Nucleus accumbens (tissue), 56 donors: ENCODE measurements at places on chromosomes 7 and 10.

- no peak for DNase-seq
These were observed 34.8 kb downstream of the MTURN start for GRCh38 chr7:30169579-30169978.

- no peak for DNase-seq
These were observed 328.2 kb downstream of the GRID1 start for GRCh38 chr10:86038371-86038770.

- no peak for DNase-seq
These were observed 100.2 kb downstream of the MICU1 start for GRCh38 chr10:72525689-72526088.

DNA sequence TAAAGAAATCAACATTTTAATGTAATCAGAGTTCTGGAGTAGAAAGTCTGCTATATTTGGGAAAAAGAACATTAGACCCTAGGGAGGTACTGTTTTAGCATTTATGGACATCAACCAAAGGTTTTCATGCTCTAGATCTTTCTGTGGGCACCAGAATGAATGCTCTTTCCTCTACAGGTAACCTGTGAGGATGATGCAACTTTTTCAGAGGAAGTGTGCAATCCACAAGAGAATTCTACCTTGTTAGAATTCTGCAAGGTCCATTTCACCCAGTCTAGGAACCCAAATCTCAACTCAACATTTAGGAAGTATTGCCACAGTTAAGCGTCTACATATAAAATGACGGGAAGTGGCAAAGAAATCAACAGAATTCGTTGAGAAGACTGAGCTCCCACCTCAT, 139.9 kb upstream of the FAM171A1 start:
- no peak for DNase-seq

- DNase-seq: no peak
These were observed 33.3 kb downstream of the GET4 start for GRCh38 chr7:909358-910329.

DNA sequence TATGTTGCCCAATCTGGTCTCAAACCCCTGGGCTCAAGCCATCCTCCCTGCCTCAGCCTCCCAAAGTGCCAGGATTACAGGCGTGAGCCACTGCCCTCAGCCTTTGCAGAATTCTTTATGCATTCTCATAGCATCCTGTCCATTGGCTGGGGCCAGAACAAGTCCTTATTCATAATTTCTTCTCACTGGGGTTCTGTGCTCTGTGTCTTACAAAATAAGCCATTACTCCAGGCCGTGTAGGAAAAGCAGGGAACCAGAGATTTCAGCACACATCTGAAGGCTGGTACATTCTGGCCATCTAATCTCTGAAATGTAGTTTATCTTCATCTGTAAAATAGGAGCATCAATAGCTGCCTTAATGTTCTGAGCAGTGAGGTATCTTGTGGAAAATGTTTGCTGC, 10.3 kb upstream of the OCM start:
- no peak for DNase-seq

GRCh38 chr10:30686708-30687107, 57.2 kb upstream of the LYZL2 start:
- no peak for DNase-seq

DNA sequence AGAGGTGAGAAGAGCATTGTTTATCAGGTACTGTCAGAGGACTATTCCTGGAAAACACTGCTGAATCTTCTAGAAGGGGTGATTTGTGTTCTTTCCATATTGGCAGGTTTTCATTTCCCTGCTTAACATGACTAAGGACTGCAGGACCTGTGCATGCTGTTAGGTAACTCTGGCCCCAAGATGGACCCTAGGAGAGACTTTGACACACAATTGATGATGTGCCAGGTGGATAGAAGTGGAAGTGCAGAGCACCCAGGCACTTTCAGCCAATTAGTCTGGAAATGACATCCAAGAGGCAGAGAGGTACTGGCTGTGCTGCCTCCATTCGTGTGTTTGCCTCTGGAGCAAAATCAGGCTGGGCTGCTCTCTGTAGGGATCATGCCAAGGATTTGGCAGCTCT, 496.3 kb upstream of the GALNT17 start:
- DNase-seq: no peak

DNA sequence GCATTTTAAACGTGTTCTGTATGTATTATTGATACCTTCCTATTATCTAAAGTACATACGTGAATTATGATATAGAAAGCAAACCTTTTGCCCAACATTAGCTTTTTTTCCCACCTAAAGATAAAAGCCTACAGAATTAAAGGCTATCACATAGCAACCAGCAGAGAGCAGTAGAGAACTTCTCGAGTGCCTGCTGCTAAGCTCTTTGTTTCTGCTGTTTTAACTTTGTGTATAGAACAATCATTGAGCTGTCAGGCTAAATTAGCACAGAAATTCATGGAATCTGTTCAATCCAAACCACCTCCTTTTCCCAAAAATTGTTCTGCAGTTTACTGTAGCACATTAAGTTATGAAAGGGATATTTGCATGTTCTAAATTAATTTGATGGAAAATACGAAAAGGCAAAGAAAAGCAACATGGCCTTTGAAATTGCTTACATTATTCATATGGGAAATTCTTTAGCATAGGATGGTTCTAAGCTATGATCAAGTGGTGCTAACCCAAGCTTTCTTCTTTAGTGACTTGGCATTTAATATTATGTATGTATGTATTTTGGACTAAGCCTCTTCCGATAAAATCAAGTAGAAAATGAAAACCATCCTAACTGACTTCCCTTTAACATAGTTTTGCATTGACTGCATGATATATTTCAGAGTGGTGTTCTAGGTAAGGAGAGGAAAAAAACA, 1288.5 kb downstream of the GATA3 start:
- DNase-seq: no peak

DNA sequence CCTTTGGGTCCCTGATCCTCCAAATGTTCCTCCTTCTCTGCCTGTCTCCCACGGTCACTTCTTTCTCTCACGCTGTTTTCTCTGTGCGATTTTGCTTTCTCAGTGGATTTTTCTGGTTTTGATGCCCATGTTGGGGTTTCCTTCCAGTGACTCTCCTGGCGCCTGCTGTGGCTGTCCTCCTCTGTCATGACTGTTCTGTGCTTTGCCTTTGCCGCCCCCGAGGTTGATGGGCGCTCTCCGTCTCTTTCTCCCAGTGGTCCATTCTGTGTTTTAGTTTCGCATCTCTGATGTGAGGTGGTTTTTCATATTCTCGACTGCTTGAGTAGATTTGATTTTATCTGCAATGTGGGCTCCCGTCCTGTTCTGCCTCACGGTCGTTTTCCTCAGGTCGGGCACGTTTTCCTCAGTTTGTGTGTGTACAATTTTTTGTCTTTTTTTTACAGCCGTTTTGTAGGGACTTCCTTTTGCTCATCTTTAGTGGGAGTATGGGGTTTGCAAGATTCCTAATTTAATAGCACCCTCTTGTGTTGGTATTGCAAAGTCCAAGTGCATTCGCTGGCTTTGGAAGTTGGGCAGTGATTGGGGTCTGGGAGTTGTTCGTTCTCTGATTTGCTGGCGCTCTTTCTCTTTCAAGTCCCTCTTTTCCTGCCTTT, 100.0 kb downstream of the INPP5A start:
- DNase-seq: no peak

DNA sequence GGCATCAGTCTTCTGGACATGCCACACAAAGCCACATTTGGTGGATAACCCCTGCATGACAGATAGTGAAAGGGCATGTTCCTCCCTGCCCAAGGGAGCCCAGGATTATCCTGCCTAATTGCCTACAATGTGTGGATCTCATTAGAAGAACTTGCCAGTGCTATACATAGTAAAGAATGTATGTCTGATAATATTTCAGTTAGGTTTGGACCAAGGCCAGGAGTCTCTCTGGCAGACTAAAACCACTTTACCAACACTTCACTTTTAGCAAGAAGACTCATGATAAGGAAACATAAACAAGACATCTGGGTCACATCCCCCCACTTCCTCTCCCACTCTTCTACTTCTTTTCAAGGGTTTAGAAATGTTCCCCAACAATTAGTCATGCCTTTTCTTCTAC, 196.7 kb downstream of the MTERF1 start:
- no peak for DNase-seq

DNA sequence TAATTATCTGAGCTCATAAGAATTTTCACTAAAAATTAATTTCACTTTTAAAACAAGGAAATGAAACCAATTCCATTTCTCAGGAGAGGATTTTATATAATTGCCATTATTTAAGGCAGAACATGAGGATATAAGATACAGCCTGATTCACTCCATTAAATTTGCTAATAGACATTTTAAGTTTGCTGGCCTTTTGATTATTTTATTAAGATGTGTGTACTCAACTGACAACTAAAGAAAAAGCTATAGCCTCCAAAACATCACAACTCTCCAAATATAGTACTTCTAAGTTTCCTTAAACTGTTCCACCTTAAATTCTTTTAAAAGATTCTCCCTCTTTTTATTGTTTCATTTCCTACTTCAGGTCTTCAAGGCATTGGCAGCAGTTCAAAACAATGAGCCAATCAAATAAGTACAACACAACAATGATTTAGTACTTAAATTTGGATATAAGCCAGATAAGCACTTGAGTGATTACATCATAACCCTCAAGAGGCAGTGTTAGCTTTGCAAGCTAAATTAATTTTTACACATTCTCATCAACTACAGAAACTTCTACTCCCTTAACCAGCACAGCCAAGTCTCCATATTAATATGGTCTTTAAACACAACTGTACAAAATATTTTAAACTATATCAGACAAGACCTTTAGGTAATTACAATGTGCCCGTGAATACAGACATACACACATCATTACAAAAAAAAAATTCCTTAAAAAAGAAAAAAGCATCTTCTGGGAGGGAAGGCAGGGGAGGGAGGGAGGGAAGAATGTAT, 121.8 kb downstream of the KMT2C start:
- no peak for DNase-seq

GRCh38 chr7:82886324-82886723, 276.4 kb downstream of the PCLO start:
- no peak for DNase-seq

GRCh38 chr7:64618785-64619456, 47.0 kb upstream of the ZNF107 start:
- no peak for DNase-seq

- DNase-seq: no peak
These were observed 133.1 kb downstream of the SVIL start for GRCh38 chr10:29501692-29502091.

DNA sequence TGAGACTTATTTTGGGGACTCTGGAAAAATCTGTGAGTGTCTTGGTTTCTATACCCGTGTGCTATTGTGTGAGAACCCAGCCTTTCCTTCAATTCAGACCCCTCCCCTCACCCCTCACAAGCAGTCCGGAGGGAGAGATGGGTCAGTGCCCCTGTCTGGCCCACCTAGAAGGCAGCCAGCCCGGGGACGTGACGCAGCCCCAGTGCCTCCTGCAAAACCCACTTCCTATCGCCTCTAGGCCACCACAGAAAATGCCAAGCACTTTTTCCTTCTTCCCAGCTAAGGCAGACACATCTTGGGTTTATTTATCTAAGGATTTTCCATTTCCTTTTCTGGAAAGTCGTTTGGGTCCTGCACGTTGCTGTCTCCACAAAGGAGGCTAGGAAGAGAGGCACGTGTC, 11.6 kb upstream of the AQP1 start:
- DNase-seq: no peak

- no peak for DNase-seq
These were observed 227.0 kb downstream of the INHBA start for GRCh38 chr7:41475801-41476459.

DNA sequence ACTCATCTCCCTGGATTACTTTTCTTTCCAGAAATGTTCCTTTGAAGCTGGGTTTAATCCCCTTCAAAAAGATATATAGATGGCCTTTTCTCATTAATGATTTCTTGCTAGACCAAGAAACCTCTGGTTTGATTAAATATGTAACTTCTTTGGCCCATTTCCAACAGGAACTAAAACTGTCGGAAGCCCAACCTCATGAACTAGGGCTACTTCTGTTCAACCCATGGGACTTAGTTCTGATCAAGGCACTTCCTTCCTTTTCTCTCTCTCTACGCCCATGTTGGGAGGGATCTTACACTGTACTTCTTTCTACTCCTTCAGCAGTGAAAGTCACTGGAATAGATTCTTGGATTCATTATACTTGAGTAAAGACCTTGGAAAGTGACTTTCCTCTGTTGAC, 83.6 kb downstream of the TMEM106B start:
- DNase-seq: no peak

DNA sequence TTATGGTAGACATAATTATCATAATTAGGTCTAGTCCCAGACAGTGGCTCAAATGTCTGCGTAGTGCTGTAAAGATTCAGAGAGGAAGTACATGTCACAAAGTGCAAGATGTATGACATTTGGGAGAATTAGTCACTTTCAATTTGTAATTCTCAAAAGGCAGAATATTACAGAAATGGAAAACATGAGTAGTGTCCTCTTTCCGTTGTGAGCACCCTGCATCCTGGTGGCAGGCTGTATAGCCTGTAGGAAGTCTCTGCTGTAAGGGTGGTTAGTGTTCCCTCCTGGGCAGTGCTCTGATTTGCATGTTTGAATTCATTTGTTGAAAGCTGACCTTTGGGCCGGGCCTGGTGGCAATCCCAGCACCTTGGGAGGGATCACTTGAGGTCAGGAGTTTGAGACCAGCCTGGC, 17.0 kb downstream of the CDK14 start:
- DNase-seq: no peak

DNA sequence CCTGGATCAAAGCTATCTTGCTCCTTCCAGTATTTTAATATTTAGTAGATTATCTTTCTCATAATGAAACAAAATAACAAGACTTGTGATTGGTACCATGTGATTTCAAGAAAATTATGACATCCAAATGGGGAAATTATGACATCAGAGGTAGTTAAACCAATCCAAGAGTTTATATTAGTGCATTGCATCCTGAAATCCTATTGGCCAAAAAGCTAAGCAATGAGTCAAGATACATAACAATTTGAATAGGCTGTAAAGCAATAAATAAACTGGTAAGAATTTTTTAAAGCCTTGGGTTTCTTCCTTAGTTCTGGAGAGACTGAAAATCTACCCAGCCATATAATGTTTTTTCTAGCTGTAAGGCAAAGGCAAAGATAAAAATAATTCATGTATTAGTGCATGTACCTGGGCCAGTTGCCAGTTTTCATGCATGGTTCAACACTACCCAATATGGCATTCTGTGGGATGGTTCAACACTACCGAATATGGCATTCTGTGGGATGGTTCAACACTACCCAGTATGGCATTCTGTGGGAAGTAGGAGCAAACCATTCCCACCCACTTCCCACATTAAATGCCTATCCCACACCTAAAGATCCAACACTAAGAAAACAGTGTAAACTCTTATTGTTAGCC, at the start of gene RNF148:
TSS of gene RNF148 (minus strand) at position 51 of the 639 bp plus-strand sequence. CDS start 172 bp downstream, outside the sequence.
- no peak for DNase-seq

GRCh38 chr10:17344206-17344605, 110.2 kb downstream of the ST8SIA6 start:
- DNase-seq: no peak
